MV-4-11 (cell line): ENCODE measurements at places on chromosomes 1 and 21.
A peak's percentile ranks its signal among the peaks of the same experiment; 100 is the strongest.

DNA sequence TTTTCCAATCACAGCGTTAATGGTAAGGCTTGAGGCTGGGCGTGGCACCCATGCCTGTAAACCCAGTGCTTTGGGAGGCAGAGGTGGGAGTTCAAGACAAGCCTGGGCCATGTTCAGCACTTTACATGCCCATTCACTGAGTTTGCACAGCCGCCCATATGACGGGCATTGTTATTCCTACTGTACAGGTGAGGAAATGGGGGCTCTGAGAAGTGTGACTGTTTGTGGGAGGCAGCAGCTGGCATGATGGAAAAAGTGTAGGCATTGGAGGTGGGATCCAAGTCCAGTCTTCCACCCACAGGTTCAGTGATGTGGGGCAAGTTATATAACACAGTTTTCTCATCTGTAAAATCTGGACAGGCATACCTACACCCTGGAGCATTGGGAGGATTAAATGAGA is 445.9 kb downstream of the KIF26B start:
- no peak for DNase-seq

- DNase-seq, result no peak
These were observed 1.7 kb downstream of the TMCC2 start for GRCh38 chr1:205229399-205229871.

GRCh38 chr1:55321942-55322341 is 106.8 kb upstream of the USP24 start:
- DNase-seq, result no peak

GRCh38 chr1:117367046-117368025 is at the start of gene MAN1A2:
Gene MAN1A2 (plus strand): TSS chr1:117367449. CDS start chr1:117368184, 735 bp downstream.
- peak; percentile 77 for DNase-seq

GRCh38 chr1:216686860-216687766 is 36.1 kb downstream of the ESRRG start:
- peak; percentile 21 for DNase-seq

DNA sequence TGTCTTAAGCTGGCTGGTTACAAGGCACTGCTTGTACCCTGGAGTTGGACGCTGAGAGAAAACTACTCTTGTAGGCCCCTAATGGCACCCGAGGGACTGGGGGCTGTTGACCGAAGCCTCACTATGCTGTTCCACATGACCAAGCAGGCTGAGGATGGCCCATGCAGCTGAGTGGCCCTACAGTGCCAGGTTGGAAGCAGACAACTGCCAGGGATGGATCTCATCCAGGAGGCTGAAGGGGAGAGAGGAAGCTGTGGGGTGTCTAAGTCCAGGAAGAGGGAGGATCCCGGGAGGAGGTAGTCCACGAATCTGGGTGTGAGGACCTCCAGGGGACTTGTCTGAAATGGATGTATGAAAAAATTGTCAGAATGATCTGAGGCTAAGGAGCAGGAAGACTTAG is 45.8 kb downstream of the FOXD2 start:
- DNase-seq, result no peak

DNA sequence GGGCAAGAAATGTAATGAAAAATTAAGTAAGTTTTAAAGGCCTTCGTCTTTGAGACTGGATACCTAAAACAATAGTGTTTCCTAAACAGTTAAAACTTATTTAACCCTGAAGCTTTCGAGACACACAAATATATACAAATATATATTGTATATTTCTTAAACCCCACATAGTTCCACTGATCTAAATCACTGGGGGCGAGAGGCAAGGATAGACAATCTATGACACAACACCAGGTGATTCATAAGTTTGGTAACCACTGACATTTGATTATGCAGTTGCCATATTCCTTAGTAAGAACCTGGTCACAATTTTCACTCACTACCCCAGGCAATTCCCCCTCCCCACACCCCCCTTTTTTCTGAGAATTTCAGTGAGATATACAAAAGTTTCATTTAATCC is 55.3 kb upstream of the BOLA1 start:
- DNase-seq, result no peak

GRCh38 chr1:106517224-106517623 is 539.2 kb upstream of the PRMT6 start:
- DNase-seq, result no peak

DNA sequence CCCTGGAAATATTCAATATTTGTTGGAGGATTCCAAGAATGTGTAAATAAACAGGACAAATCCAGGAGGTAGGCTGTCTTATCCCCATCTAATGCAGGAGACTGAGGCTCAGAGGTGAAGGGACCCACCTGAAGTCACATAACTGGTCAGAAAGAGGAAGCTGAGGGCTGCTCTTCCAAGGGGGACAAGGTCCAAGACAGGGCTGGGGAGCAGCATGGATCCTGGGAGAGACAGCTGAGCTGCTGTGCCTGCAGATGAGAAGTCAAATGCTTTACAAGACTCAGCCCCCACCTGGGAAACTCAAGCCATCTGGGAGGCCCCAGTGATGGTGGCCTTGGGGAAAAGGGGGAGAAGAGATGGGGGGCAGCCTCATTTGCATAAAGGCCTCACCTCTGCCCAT is 224.4 kb downstream of the PTPRU start:
- no peak for DNase-seq

GRCh38 chr1:230123280-230124185 is 56.5 kb downstream of the GALNT2 start:
- peak; percentile 10 for DNase-seq

DNA sequence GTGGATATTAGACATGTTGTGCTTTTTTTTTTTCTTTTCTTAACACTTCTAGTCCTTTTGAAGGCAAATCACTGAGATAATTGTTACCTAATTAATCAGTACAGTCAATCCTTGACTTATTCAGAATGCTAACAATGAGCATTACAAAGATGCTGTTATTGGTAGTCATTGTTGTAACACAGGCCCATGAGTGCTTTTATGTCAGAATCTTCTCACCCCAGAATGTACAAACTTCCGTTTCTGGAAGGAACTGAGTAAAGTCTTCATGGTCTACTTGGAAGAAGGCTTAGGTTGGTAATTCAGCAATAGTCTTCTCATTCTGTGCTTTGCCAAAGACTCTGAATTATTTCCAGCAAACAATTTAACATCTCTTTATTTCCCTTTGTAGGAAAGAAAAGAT is 3.1 kb downstream of the KCNK1 start:
- no peak for DNase-seq

GRCh38 chr1:115261496-115261895 is 76.6 kb downstream of the NGF start:
- no peak for DNase-seq

DNA sequence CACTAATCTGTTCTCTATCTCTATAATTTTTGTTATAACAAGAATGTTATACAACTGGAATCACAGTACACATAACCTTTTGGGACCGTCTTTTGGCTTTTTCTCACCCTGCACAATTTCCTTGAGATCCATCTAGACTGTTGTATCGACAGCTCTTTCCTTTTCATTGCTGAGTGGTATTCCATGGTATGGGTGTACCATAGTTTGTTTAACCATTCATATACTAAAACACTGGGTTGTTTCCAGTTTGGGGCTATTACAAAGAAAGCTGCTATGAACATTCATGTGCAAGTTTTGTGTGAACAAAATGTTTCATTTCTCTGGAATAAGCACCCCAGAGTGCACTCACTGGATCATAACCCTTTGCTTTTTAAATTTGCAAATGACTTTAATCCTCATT is 15.4 kb upstream of the HCRTR1 start:
- no peak for DNase-seq

DNA sequence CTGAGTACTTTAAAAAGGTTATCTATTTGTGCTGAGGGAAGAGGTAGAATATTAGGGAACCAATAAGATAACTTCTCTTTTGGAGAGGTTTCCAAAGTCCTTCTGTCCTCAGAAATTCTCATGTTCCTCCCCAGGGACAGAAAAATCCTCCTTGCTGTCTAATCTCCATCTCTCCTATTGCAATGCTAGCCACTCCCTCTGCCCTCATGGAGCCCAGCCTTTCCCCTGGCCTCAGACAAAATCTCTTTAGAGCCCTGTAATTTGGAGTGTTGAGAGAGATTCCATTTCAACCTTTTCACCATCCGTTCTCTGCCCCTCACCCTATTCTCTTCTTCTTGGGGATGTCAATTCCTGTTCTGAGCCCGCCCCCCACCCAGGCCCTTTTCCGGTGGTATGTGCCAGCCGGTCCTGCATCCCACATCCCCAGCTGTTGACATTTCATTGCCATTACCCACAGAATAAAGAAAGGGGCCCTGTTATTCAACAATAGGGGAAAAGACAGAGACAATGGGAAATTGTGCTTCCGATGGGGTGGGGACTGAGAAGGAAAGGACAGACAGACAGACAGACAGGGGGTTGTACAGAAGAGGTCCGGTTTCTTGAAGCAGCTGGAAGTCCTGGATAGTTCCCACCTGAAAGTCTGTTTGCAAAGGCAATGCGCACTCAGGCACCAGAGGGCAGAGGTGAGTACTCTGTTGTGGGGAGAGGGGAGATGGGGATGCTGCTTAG is at the start of gene HAPLN2:
TSS of gene HAPLN2 (plus strand) at position 563 of the 729 bp plus-strand sequence. CDS start 4,076 bp downstream, outside the sequence.
- no peak for DNase-seq

- no peak for DNase-seq
These were observed 59.2 kb upstream of the KCNK2 start for GRCh38 chr1:215023155-215023832.

GRCh38 chr1:117710710-117711109 is 104.9 kb downstream of the TENT5C start:
- DNase-seq, result no peak

GRCh38 chr1:27448982-27449381 is 41.0 kb downstream of the WASF2 start:
- DNase-seq, result no peak

- peak; percentile 68 for DNase-seq
These were observed 41.6 kb upstream of the AGL start for GRCh38 chr1:99808391-99809115.

DNA sequence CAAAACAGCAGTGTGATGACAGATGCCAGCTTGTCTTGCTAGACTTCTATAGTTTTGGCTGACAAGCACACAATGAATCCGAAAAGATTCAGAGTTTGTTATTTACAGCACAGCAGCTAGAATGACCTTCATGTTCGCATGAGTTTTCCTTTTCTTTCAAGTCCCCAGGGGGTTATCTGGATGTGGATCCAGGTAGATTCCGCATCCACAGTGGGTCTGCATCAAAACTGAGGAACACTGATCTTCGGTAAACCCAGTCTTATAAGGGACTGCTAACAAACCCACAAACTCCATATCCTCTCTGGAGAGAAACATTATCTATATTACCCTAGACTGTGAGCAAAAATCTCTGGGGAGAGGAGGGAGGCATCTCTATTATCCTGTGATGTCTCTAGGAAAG is 69.0 kb upstream of the DEPDC1 start:
- no peak for DNase-seq

DNA sequence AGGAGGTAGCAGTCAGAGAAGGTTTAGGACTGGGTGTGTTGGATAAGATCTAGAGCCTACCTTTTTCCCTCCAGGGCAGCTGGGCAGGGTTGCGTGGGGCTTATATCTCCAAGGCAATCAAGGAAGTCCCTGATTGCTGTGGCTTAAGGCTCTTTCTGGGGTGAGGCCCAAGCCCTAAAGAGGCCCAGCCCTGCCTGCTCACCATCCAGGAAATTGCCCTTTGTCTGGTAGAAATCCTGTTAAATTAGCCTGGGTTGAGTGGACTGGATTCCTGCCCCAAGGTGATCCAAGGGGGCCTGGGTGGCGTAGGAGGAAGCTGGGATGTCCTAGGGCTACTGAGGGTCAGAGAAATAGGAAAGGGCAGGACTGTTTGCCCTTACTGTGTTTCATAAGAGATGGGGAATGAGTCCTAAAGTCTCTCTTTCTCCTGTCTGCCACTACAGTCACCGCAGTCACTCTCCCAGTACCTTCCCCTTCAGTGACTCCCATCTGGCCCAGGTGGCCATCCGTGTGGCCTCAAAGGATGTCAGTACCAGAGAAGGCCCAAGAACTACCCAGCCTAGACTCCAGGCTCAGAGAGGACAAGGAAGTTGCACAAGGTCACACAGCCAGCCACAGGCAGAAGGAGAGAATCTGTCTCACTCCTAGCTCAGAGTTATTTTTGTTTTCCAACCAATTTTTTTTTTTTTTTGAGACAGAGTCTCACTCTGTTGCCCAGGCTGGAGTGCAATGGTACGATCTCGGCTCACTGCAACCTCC is 25.8 kb downstream of the MFSD2A start:
- DNase-seq, result peak; percentile 27

DNA sequence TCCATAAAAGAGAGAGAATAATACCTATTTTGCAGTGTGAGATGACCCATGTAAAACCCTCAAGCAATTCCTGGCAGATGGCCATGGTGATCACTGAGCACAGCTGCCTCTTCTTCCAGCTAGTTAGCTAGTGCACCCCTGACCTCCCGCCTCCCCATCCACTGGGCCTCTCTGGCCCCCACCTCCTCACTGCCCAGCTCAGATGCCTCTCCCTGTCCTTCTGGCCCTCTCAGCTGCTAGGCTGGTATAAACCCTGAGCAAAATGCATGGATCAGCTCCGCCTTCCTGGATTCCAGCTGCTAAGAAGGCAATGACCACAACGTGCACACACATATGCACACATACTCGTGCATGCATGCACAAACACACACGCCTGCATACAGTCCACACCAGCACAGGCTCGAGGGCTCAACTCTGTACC is 117.2 kb downstream of the DMRTB1 start:
- DNase-seq, result no peak

DNA sequence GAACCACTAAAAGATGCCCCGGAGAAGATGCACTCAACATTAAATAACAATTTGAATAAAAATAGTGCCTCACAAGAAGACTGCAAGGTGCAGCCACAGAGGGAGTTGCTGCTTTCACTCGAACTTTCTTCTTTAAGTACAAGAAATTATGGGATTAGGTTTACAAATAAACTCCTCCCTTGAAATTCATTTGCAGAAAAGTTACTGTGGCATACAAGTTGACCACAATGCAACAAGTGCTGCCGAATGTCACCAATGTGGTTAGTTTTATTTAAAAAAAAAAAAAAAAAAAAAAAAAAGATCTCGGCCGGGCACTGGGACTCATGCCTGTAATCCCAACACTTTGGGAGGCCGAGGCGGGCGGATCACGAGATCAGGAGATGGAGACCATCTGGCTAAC is 76.8 kb upstream of the RAB4A start:
- DNase-seq, result peak; percentile 17

- peak; percentile 78 for DNase-seq
These were observed 55.3 kb downstream of the DOP1B start for GRCh38 chr21:36211660-36212512.

DNA sequence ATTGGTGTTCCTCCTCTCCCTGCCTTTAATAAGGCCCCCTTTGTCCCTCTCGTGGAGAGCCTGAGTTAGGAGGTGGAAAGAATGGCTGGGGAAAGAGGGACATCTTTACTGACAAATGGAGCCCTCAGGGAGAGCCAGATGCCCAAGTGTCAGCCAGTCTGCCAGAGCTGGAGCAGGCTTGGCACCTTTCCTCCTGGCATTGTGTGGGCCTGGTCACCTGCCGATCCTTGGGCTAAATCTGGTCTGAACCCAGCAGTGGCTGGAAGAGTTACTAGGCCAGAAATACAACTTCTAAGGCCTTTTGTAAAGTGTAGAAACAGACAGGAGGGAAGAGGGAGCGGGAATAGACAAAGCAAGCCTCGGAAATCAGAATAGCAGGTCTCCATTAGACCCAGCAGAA is 24.9 kb downstream of the VANGL1 start:
- DNase-seq, result no peak

- DNase-seq, result no peak
These were observed 127.1 kb downstream of the PPIAL4G start for GRCh38 chr1:148355976-148356375.

- DNase-seq, result no peak
These were observed 29.1 kb upstream of the PARP1 start for GRCh38 chr1:226436855-226437491.

GRCh38 chr1:8460784-8461183 is 142.9 kb downstream of the SLC45A1 start:
- no peak for DNase-seq

- DNase-seq, result no peak
These were observed 12.5 kb downstream of the NVL start for GRCh38 chr1:224317383-224318045.
